ENCODE measurements at places on chromosomes 16 and 17.
A peak's percentile ranks its signal among the peaks of the same experiment; 100 is the strongest.

- no peak for DNase-seq
- no peak overlapping the region for H3K27ac ChIP-seq
- no peak overlapping the region for H3K4me3 ChIP-seq
- H3K36me3 ChIP-seq = peaks cover 8% of the 10 kb centered on the region
- H3K4me1 ChIP-seq = no peaks in the 10 kb centered on the region
These were observed 46.6 kb downstream of the MRM3 start for GRCh38 chr17:828761-829160.

- H3K4me1 ChIP-seq = peaks cover 27% of the 10 kb centered on the region
- H3K27ac ChIP-seq = no peak overlapping the region
- no peaks in the 10 kb centered on the region for H3K27me3 ChIP-seq
- no peaks in the 10 kb centered on the region for H3K36me3 ChIP-seq
- DNase-seq = no peak
These were observed 314.3 kb downstream of the MAP2K6 start for GRCh38 chr17:69728816-69729215.

GRCh38 chr16:17753434-17753833, 282.7 kb upstream of the XYLT1 start:
- no peak for DNase-seq
- H3K27me3 ChIP-seq = peaks cover 32% of the 10 kb centered on the region
- no peaks in the 10 kb centered on the region for H3K36me3 ChIP-seq

DNA sequence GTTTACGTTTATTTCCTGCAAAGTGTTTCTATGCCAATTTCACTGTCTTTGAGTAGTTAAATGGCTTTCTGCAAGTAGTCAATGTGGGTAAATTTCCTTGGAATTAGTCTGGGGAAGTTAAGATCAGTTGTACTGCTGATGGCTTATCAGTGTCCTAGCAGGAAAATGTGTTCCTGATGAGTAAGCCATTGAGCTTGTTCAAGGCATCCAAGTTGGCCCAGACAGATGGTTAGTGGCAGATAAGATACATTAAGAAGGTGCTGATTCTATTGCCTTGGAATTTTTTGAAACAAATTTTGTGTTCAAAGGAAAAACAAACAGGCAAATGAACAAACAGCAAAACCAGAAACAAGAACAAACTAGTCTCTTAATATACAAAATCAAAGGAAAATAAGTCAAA, 258.4 kb downstream of the MAP2K6 start:
- no peak for DNase-seq
- no peaks in the 10 kb centered on the region for H3K27me3 ChIP-seq
- H3K36me3 ChIP-seq = no peaks in the 10 kb centered on the region

- H3K4me1 ChIP-seq = peaks cover 79% of the 10 kb centered on the region
- H3K27ac ChIP-seq = peak overlapping the region; percentile 5
- no peaks in the 10 kb centered on the region for H3K27me3 ChIP-seq
- no peaks in the 10 kb centered on the region for H3K36me3 ChIP-seq
- no peak overlapping the region for H3K4me3 ChIP-seq
- no peak for DNase-seq
These were observed 51.5 kb downstream of the LDHD start for GRCh38 chr16:75065149-75065505.

DNA sequence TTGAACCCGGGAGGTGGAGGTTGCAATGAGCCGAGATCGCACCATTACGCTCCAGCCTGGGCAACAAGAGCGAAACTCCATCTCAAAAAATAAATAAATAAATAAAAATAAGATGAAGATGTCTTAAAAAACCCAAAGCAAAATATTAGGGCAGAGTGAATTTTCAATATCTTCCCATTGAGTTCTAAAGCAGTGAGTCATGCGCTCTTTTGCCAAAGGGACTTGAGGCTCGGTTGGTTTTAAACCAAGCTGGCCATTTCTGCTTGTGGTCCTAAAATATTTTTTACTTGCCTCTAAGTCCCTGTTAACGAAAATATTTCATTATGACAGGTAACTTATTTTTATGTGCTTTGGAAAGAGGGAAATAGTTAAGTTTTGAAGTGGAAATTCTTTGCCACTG, 4.7 kb downstream of the PAFAH1B1 start:
- peaks cover 95% of the 10 kb centered on the region for H3K4me1 ChIP-seq
- H3K27ac ChIP-seq = peak overlapping the region; percentile 2
- H3K4me3 ChIP-seq = no peak overlapping the region
- DNase-seq = no peak
- no peaks in the 10 kb centered on the region for H3K27me3 ChIP-seq
- no peaks in the 10 kb centered on the region for H3K36me3 ChIP-seq

DNA sequence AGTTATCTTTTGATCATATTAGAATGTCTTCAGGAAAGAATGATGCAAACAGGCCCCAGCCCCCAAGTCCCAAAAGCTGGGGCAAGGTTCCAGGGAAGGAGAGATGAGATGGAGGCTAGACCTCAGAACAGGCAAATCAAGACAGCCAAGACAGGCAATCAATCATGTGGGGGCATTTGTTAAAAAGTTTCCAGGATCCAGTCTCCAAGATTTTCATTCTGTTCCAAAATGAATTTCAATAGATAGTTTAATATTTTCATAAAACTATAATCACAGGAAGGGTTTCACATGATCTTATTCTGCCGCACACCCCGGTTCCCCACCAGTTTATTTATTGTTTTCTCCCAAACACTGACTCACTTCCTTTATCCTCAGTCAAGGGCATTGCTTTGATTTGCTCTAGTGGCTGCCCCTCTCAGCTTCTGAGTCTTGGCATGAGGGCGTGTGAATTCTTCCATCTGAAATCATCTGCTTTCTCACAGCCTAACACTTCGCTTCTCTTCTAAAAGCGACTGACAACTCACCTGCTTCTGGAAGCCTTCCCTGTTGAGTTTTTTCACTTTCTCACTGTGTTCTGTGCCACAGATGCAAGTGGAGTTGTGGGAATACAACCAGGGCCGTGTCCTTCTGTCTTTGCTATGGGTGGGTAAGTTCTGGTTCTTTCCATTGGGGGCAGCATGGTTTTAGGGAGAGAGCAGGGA, 12.2 kb upstream of the TERF2 start:
- H3K4me3 ChIP-seq = peak overlapping the region; percentile 43
- DNase-seq = no peak
- no peaks in the 10 kb centered on the region for H3K36me3 ChIP-seq
- H3K27me3 ChIP-seq = no peaks in the 10 kb centered on the region
- H3K27ac ChIP-seq = peak overlapping the region; percentile 83

DNA sequence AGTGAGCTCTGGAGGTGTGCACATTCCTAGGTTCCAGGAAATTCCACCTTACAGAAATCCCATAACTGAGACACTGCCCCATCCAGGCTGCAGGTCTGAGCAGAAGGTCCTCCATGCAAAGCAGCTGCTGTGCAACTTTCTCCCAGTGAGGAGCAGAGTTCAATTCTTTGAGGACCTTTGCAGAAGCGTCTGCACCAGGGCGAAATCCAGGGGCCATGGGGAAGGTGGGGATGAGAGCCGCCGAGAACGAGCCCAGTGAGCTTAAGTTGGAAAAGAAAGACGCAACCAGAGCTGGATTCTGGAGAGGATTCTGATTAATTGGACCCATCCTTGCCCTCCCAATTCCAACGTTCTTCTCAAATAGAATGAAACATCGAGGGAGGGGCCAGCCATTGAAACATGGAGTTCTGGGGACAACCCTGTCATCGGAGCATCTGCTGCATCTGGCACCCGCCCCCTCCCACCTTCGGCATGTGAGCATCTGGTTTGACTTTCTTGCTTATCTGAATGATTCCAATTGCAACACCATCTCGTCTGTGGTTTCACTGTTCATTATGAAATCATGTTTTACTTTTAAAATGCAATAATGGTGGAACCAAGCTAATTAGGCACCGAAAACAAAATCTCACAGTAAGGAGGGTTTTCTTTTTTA, 190.6 kb upstream of the FOXF1 start:
- peaks cover 63% of the 10 kb centered on the region for H3K27me3 ChIP-seq
- no peak for DNase-seq
- H3K27ac ChIP-seq = no peak overlapping the region
- no peaks in the 10 kb centered on the region for H3K4me1 ChIP-seq
- no peak overlapping the region for H3K4me3 ChIP-seq

- H3K4me1 ChIP-seq = no peaks in the 10 kb centered on the region
- H3K27ac ChIP-seq = no peak overlapping the region
- H3K36me3 ChIP-seq = no peaks in the 10 kb centered on the region
- no peaks in the 10 kb centered on the region for H3K27me3 ChIP-seq
These were observed 1006.7 kb upstream of the GOT2 start for GRCh38 chr16:59740858-59741257.

DNA sequence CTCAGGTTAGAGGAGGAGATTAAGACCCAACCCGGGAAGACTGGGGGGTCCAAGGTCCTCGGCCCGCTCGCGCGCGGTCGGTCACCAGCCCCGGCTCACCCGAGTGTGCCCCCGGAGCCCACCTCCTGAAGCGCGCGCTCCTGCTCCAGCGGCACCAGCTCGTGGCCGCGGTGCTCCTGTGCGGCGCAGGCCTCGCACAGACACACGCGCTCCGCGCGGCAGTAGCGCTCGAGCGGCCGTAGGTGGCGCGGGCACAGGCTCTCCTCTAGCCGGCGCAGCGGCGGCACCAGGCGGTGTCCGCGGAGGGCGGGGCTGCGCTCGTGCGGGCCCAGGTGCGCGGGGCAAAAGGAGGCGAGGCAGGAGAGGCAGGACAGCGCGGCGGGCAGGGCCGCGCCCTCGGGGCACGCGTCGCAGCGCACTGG, 618 bp downstream of the TRIM47 start:
- peak; percentile 75 for DNase-seq
- H3K36me3 ChIP-seq = peaks cover 28% of the 10 kb centered on the region
- no peaks in the 10 kb centered on the region for H3K27me3 ChIP-seq
- H3K27ac ChIP-seq = peak overlapping the region; percentile 96
- H3K4me1 ChIP-seq = peaks cover 64% of the 10 kb centered on the region

DNA sequence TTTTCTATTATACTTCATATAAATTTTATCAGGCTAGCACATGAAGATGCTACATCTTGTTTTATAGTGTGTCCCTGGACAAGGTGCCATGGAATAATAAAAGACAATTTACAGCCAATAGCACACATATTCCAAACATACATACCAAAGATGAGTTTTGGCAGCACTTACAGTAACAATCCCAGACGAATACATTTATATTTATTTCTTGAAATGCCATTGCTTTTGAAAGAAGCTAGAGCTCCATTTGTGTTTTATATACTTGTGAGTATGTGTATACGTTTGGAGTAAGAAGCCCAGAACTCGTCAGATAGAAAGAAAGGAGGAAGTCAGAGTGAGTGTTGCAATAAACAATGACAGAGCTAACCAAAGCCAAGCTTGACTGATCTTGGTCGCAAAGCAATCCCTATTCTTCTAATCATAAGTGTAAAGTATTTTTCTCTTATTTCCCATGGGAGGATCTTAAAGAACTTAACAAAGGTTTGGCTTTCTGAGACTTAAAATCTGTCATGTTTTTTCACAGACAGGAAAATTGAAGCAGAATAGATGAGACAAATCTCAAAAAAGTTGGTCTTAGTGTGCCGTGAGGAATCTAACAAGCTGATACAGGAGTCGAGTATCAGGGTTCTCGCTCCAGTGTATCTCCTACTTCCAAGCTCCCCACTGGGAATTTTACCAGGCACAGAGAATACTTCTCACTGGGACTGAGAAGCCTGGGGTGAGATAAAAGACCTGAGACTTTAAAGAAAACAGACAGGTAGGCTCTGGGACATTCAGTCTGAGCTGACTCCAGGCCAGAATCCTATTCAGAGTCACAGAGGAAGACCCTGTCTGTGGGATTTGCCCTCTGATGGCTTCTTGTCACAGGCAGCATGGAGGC, 175.4 kb downstream of the AATF start:
- DNase-seq = no peak
- no peaks in the 10 kb centered on the region for H3K27me3 ChIP-seq
- peaks cover 58% of the 10 kb centered on the region for H3K36me3 ChIP-seq
- no peaks in the 10 kb centered on the region for H3K4me1 ChIP-seq
- H3K4me3 ChIP-seq = no peak overlapping the region

GRCh38 chr17:31815212-31815730, 43.8 kb downstream of the COPRS start:
- H3K4me3 ChIP-seq = no peak overlapping the region
- no peaks in the 10 kb centered on the region for H3K27me3 ChIP-seq
- no peak overlapping the region for H3K27ac ChIP-seq
- DNase-seq = no peak

- H3K27me3 ChIP-seq = no peaks in the 10 kb centered on the region
- peaks cover 46% of the 10 kb centered on the region for H3K36me3 ChIP-seq
- peaks cover 40% of the 10 kb centered on the region for H3K4me1 ChIP-seq
- H3K27ac ChIP-seq = peak overlapping the region; percentile 90
These were observed 17.5 kb downstream of the UNC13D start for GRCh38 chr17:75826561-75827307.

GRCh38 chr16:76345163-76345661, 68.0 kb downstream of the CNTNAP4 start:
- peak overlapping the region; percentile 46 for H3K27ac ChIP-seq
- H3K36me3 ChIP-seq = no peaks in the 10 kb centered on the region
- peak; percentile 43 for DNase-seq

GRCh38 chr17:45090711-45091110, 29.6 kb downstream of the NMT1 start:
- DNase-seq = no peak
- H3K36me3 ChIP-seq = peaks cover 83% of the 10 kb centered on the region
- H3K27me3 ChIP-seq = no peaks in the 10 kb centered on the region
- no peak overlapping the region for H3K27ac ChIP-seq

DNA sequence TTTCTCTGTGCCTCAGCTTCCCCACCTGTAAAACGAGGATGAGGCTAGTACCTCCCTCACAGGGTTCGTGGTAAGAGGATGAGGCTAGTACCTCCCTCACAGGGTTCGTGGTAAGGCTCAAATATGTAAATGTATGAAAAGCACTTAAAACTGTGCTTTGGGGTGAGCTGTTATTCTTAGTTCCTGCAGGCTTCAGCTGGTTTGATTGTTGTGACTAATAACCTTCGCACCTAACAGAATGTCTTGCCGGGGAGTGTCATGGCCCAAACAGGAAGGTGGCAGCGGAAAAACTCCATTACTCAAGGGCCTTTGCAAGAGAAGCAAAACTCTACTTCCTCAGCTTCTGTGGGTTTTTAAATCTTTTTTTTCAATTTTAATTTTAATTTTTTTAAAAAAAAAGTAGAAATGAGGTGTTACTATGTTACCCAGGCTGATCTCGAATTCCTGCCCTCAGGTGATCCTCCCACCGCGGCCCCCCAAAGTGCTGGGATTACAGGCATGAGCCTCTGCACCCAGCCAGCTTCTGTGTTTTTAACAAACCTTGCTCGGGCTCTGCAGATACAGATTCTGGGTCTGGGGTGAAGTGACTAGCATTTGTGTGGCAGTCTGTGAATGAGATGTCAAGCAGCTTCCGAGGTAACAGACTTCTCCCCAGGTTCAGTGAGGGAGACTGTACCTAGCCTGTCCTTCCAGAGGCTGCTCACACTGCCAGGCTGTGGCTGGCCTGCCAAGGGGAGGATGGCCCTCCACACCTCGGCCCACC, 103.0 kb downstream of the RAB11FIP4 start:
- H3K4me3 ChIP-seq = no peak overlapping the region
- no peaks in the 10 kb centered on the region for H3K36me3 ChIP-seq
- peaks cover 45% of the 10 kb centered on the region for H3K4me1 ChIP-seq
- peaks cover 17% of the 10 kb centered on the region for H3K27me3 ChIP-seq

GRCh38 chr16:27267037-27267677, 1.4 kb downstream of the NSMCE1 start:
- no peak overlapping the region for H3K4me3 ChIP-seq
- H3K27me3 ChIP-seq = no peaks in the 10 kb centered on the region
- H3K36me3 ChIP-seq = no peaks in the 10 kb centered on the region
- H3K27ac ChIP-seq = no peak overlapping the region
- DNase-seq = no peak
